ENCODE measurements at places on chromosomes 11 and 22.

- no peak for DNase-seq
Observed at GRCh38 chr11:83093634-83094033, 21.9 kb upstream of the RAB30 start.

- no peak for DNase-seq
Observed at GRCh38 chr11:63448646-63449045, 42.3 kb downstream of the PLAAT5 start.

- DNase-seq: no peak
Observed at GRCh38 chr11:27658535-27659236, 41.6 kb downstream of the BDNF start.

DNA sequence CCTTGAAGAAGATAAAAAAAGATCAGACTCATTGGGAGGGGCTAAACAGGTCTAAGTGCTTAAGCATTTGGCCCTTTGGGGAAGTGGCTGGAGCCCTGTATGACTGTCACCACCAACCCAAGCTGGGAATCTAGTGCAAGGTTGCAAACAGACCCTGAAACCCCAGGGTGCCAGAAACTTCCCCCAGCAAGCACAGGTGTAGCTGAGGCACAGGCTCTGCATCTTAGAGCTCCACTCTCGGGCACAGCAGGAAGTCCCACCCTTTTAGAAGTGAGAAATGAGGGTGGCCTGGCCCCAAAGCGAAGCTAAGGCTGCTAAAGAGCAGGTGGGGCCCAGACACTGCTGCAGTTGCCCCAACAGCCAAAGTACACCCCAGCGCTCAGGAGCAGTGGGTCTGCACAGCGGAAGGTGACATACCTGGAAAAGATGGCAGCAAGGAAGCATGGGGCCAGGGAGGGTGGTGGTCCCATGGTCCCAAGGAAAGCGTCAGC, 5.8 kb upstream of the KDM2A start:
- peak; percentile 30 for DNase-seq

- DNase-seq: peak; percentile 50
Observed at GRCh38 chr11:86938900-86939880, 16.0 kb downstream of the FZD4 start.

- DNase-seq: no peak
Observed at GRCh38 chr22:29128891-29129807, 56.3 kb downstream of the KREMEN1 start.

DNA sequence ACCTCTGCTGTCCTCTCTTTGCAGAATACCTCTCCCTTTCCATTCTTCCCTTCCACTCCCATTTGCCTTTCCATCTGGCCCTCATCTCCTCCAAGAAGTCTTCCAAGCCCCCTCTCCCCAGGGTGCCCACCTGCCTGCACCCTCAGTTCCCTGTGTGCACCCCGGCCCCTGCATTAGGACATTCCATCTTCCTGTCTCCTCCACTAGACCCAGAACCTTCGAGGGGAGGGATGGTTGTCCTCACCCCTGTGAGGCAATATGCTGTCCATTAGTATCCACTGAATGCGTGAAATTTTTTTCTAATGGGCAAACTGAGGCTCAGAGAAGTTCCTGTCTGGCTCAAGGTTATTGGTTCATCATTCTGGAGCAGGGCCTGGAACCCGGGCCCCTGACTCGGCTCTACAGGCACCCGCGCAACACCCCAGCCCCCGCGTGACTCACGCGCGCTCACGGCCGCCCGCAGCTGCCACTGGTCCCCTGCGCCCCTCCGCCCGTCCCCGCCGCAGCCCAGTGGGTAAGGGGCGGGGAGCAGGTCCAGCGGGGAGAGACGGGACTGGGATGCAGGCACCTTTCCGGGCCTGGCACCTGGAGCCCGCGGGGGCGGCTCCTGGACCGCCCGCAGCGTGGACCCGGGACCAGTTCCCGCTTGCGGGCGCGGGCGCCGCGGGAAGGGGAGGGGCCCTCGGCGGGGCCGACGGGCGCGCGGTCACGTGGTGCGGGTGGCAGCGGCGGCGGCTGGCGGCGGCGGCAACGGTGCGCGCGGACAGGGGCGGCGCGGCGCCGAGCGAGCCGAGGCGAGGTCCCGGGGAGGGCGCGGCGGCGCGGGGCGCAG, 7.0 kb downstream of the SEPTIN3 start:
- peak; percentile 58 for DNase-seq

GRCh38 chr22:18994701-18995326, 58.7 kb upstream of the PRODH start:
- DNase-seq: no peak

DNA sequence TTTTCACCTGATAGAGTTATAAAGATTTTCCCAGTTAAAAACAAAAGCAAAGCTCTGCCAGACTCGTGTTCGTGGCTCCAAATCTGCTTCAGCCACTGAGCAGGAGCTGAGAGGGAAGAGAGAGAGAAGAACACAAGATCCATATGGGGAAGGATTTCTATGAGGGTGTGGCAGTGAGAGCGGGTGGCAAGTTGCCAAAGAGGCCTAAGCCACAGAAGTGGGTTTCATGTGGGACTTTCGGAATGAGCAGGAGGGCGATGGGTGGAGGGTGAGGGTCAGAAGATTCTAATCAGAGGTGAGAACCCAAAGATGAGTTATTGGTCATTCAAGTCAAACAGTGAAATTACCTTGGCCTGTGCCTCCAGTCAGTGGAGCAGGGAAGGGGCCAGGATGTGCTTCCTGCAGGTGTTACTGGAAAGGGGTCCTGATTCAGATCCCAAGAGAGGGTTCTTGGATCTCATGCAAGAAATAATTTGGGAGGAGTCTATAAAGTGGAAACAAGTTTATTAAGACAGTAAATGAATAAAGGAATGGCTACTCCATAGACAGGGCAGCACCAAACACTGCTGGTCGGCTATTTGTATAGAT, 40.5 kb upstream of the TOP3B start:
- DNase-seq: no peak

GRCh38 chr11:106714199-106714598, 304.1 kb downstream of the GUCY1A2 start:
- DNase-seq: no peak

DNA sequence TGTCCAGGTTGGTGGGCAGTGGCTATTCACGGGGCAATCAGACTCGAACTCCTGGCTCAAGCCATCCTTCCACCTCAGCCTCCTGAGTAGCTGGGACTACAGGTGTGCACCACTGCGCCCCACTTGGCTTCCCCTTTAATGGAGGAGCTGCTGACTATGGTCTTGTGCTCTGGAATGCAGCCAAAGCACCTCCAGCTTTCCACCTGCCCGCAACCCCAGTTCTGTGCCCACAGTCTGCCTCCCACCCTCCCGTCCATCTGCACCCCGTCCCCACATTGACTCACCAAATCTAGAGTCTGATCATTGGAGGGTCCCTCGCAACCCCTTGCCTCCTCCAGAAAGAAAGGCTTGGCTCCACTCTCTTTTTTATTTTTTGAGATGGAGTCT, 41.0 kb downstream of the KCNJ4 start:
- no peak for DNase-seq

DNA sequence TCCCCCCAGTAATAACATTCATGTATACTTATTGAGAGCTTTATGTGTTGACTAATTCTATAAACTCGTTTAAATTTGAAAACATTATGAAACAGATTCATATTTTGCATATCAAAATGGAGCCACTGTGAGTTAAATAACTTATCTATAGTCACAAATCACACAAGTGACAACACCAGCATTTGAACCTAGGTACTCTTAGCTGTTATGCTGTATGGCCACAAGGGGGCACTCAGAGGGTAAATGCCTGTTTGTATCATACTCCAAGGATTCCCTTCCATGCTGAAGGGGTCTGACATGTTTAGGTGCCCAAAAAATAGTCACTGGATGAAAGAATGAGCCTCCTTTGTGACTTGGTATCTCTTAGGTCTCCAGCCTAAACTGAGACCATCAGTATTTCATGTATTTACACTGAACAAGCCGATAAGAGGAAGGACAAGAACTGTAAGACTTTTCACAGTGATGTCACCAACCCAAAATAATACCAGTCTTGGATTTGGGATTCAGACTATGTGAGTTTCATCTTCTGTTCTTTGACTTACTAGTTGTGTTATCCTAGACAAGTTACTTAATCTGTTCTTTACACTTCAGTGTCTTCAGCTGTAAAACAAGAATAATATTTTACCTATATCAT, 12.2 kb upstream of the OR52D1 start:
- DNase-seq: peak; percentile 46

DNA sequence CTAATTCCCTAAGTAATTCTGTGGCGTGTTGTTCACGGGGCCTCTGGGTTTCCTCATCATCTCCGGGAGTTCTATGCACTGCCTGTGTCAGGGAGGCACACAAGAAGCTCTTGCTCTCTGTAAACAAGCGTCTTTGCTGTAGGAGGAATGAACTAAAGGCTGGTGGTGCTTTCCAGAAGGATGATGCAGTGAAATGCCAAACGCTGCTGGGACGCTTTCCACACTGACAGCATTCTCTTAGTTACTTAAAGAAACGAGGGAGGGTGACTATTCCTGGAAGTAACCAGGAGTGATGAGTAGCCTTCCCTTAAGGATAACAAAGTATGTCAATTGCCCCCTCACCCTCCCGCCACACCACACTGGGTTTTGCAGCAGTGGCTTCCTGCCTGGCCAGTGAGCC, 38.5 kb upstream of the NUP50 start:
- DNase-seq: no peak

- no peak for DNase-seq
Observed at GRCh38 chr22:48707763-48708557, 1119.7 kb downstream of the BRD1 start.

- DNase-seq: no peak
Observed at GRCh38 chr11:127037596-127037995, 37.0 kb upstream of the KIRREL3 start.
